ENCODE measurements at places on chromosomes 2 and 18.

GRCh38 chr18:26207937-26208336, 18.3 kb upstream of the TAF4B start:
- no peak for DNase-seq

- DNase-seq = no peak
Measured at GRCh38 chr2:98869272-98869641, 66.8 kb downstream of the CRACDL start.

- DNase-seq = no peak
Measured at GRCh38 chr2:189927823-189928222, 134.7 kb downstream of the MSTN start.

DNA sequence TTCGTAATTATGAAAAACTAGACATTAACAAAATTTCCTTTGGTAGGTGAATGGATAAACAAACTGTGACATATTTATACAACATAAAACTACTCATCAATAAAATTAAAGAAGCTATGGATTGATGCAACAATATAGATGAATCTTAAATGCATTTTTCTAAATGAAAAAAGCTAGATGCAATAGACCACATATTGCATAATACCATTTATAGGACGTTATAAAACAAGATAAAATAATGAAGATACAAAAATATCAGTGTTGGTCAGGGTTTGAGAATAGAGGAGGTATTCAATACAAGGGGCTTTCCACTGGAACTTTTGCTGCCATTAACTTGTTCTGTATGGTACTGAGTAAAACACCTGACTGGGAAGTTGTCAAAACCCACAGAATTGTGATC, 314.4 kb downstream of the GRB14 start:
- DNase-seq = no peak

- DNase-seq = no peak
Measured at GRCh38 chr18:12520442-12520992, 112.8 kb downstream of the PRELID3A start.

Data from muscle of back (tissue), 13 donors.